ENCODE measurements at places on chromosomes 1 and 21. TPM values are rescaled to one million over a fixed set of nuclear protein-coding genes. Genes with fewer than 3 reads are reported as not detected.

- no peaks in the 10 kb centered on the region for H3K36me3 ChIP-seq
- no peak overlapping the region for H3K27ac ChIP-seq
- H3K4me1 ChIP-seq = no peaks in the 10 kb centered on the region
- H3K4me3 ChIP-seq = no peak overlapping the region
- no peak for DNase-seq
Measured at GRCh38 chr1:2967881-2968280, 53.4 kb upstream of the ACTRT2 start.

ITLN1 gene
- total RNA-seq = 0.78 TPM

NCAM2 gene
- total RNA-seq = 8.7 TPM

DNA sequence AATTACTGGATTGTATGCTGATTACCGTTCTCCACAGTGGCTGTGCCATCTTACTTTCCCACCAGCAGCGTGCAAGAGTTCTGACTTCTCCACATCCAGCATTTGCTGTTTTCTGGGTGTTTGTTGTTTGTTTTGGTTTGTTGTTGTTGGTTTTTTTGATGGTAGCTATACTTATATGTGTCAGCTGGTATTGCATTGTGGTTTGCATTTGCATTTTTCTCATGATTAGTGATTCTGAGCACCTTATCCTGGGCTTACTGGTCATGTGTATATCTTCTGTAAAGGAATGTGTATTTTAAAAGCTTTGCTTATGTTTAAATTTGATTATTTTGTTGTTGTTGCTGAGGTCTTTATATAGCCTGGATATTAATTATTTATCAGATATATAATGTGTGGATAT is 66.9 kb upstream of the MAP1LC3C start:
- H3K27me3 ChIP-seq = no peaks in the 10 kb centered on the region
- DNase-seq = no peak
- no peak overlapping the region for H3K4me3 ChIP-seq
- no peaks in the 10 kb centered on the region for H3K4me1 ChIP-seq
- no peaks in the 10 kb centered on the region for H3K36me3 ChIP-seq
- H3K27ac ChIP-seq = no peak overlapping the region

DNA sequence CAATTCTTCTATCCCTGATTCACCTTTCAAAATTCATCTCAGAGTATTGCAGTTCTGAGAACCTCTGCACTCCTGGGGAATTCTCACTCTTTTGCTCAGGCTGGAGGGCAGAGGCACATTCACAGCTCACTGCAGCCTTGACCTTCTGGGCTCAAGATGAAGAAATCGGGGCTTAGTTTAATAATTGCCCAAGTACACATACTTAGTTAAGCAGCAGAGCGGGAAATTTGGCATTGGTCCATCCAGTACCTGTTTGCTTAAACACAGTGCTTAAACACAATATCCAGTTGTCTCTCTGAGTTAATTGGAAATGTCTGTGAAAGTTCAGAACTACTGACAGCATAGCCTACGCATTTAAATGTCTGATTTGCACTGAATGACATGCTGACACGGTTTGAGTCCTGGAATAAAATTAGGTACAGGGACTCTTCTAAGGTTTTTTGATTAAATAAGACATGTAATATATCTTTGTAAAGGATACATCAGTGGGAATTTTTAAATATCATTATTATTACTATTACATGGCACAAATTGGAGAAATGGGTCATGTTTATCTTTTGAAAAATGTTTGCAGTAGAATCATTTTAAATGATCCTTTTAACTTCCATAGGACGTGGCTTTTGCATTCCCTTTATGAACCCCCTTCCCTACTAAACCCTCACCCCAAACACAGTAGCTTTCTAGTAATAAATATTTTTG is 337.4 kb downstream of the SRGAP2C start:
- H3K4me3 ChIP-seq = no peak overlapping the region
- DNase-seq = no peak
- no peaks in the 10 kb centered on the region for H3K36me3 ChIP-seq
- H3K27me3 ChIP-seq = no peaks in the 10 kb centered on the region

GRCh38 chr21:35987475-35987874 is 72.9 kb downstream of the SETD4 start:
- no peaks in the 10 kb centered on the region for H3K4me1 ChIP-seq
- H3K36me3 ChIP-seq = no peaks in the 10 kb centered on the region
- H3K27me3 ChIP-seq = no peaks in the 10 kb centered on the region
- H3K4me3 ChIP-seq = no peak overlapping the region
- no peak for DNase-seq
- no peak overlapping the region for H3K27ac ChIP-seq

CELA2A gene
- 1.3 TPM for total RNA-seq

LRRC7 gene
- total RNA-seq = 1.3 TPM

DNA sequence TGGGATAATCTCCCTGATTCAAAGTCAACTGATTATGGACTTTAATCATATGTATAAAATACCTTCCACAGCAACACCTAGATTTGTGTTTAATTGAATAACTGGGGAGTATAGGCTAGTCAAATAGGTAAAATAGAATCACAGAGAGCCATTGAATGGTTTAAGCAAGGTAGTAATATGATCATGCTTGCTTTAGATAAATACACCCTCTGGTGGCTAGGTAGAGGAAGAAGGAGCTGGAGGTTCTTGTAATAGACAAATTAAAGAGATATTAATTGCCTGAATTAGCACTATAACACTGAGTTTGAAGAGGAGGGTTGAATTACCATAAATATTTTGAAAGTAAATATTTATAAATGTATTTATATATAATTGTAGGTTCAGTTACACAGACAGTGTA is 40.3 kb downstream of the DIRAS3 start:
- DNase-seq = no peak
- H3K4me3 ChIP-seq = no peak overlapping the region
- H3K36me3 ChIP-seq = no peaks in the 10 kb centered on the region

DNA sequence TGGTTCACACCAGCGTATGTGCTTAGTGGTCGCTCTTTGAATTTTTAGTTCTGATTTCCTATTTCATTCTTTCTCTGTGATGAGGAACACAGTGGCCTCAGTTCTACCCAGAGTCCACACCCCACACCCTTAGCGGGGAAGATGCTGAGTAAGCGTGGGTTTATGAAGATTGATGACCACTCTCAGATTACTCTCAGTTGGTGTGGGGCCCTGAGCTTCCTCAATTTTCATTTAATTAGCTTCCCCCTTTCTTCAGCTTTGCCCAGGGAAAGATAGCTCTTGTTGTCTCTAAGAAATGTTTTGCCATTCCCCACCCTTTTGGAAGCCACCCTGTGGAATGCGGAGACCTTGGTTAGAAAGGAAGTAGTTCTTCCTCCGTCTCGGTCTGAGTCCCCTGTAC is 299.9 kb upstream of the PROX1 start:
- H3K4me3 ChIP-seq = no peak overlapping the region
- H3K27ac ChIP-seq = no peak overlapping the region
- H3K4me1 ChIP-seq = no peaks in the 10 kb centered on the region
- no peaks in the 10 kb centered on the region for H3K36me3 ChIP-seq

GRCh38 chr1:58996341-58997059 is 212.7 kb upstream of the JUN start:
- no peaks in the 10 kb centered on the region for H3K4me1 ChIP-seq
- no peak overlapping the region for H3K27ac ChIP-seq
- DNase-seq = no peak
- H3K27me3 ChIP-seq = no peaks in the 10 kb centered on the region

DNA sequence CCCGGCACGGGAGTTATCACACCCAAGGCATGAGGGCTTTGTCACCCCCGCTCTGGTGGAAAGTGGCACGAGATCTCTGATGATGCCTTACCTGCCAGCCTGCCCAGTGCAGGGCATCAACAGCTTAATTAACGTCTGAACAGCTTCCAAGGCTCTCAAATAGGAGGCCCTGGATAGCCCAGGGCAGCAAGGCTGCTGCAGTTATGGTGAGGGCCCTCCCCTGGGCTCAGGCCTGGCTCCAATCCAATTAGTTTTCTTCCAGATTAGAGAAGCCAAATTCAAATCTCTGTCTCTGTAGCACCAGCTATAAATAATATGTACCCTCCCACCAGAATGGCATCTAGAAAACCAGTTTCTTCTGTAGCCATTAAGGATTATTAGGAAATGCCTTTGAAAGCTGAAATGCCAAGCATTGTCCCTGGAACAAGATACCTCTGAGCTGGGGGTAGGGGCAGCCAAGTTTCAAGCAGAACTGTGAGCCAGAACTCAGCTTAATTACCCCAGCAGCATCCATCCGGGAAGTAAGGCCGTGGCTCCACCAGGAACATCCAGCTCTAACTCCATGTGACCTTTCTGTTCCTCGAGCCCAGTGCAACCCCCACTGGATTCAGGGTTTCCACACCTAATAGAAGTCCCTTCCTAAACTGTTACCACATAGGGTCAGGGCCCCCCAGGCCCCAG is 12.5 kb downstream of the QSOX1 start:
- no peaks in the 10 kb centered on the region for H3K4me1 ChIP-seq
- DNase-seq = no peak
- H3K4me3 ChIP-seq = no peak overlapping the region

DNA sequence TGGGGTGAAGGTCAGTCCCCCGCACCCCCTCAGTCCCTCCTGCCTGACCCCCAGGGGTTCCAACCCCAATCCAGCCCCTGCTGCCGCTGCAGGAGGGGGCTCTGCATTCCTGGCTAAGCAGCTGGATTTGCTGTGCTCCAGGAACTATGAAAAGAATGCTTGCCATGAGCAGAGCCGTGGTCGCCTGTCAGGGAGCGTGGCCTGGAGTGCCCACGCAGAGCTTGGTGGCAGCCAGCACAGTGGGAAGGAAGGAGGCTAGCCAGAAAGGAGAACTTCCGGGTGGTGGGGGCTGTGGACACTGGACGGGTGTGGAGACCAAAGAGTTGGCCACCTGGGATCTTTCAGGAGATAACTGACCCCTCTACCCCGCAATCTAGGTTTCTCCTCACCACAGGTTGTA is 5.6 kb downstream of the COL8A2 start:
- H3K4me3 ChIP-seq = no peak overlapping the region
- no peaks in the 10 kb centered on the region for H3K4me1 ChIP-seq
- no peaks in the 10 kb centered on the region for H3K36me3 ChIP-seq
- H3K27ac ChIP-seq = no peak overlapping the region

SCP2 gene
- total RNA-seq = 80.3 TPM
